H7 (cell line): ENCODE measurements at places on chromosomes 7 and 10.
A peak's percentile ranks its signal among the peaks of the same experiment; 100 is the strongest.

DNA sequence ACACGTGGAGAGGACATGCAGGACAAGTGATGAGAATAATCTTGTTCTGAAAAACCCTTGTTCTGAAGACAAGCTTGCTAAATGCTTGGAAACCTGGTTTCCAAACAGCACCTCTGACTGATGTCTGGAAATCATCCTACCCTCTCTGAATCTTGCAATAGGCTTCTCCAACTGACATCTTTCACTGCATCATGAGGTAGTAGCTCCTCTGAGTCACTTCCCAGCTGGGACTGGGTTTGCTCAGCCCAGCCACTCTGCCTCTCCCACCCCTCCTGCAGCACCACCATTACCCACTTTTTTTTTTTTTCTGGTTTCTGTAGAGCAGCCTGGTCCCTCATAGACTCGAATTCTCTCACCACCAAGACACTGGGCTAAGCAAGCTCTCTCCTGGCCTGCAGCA, 919.8 kb downstream of the GRID1 start:
- no peak for DNase-seq

DNA sequence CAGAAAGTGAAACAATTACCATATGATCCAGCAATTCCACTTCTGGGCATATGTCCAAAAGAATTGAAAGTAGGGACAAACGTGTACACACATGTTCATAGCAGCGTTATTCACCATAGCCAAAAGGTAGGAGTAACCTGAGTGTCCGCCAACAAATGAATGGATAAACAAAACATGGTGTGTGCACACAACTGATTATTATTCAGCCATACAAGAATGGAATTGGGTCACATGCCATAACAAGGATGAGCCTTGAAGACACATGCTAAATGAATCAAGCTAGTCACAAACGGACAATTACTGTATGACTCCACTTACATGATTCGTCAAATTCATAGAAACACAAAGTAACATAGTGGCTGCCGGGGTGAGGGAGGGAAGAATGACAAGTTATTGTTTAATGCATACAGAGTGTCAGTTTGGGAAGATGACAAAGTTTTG, 4.1 kb upstream of the OIT3 start:
- DNase-seq, result no peak

GRCh38 chr10:76010703-76011102, 579.3 kb downstream of the LRMDA start:
- no peak for DNase-seq

DNA sequence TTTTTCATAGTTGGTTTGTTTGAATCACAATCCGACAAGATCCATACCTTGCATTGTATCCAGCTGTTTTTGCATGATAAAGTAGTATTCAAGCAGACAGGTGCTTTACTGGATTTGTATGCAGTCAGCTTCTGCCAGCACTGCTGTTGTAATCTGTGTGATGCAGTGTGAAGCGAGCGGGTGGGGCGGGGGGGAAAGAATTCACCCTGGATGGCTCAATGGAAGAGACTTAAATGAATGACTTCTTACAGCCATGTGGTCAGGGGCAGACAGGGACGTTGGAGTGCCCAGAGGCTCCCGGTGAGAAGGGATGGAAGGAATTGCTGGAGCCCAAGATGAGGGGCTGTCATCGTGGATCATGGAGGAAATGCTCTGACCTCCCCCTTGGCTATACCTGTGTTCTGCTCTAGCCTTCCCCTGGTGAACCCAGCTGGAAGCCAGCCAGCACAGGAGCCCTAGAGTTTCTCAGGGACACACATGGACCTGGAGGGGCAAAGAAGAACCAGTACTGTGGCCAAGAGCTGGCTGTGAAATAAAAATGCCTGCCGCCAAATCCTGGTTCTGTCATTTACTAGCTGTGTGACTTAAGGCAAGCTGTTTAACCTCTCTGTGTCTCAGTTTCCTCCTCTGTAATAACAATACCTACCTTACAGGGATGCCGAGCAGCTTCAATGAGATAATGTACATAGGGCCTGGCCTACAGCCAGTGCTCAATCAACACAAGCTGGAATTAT, 14.1 kb downstream of the NFE2L3 start:
- peak; percentile 16 for DNase-seq

DNA sequence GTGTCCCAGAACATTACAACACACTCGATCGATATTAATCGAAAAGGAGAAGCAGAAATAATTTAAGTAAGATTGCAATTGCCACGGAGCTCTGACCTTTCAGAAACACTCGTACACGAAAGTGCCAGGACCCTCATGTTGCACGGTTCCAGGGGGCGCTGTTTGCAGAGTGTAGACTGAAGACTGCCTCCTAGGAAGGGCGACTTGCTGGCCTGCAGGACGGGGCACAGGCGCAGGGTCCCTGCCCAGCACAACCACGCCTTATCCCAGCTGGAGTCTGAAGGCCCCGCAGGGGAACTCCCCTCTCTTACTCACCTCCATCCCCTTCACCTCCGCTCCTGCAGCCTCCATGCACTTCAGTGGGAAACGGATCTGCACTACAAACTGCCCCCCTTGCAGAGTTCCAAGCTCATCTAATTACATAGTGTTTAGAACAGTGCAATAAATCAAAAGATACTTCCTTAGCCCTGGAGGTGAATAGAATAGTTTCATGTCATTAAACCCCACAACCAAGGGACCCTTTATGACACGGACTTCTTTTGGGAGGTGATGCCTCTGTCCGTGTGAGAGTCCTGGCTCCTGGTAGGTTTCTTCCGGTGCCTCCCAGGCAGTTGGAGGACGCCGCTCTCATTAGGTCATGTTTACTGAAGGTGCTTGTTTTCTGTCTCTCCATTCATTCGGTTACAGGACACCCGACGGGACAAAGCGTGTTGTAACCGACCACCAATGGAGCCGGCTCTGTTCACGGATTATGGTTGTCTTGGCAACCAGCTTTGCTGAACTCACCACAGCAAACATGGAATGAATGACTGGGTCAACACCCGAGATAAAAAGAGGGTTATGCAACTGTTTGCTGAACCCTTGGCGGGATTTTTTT, 262.2 kb downstream of the BAMBI start:
- DNase-seq, result peak; percentile 77

GRCh38 chr10:44281662-44282061, 103.2 kb downstream of the CXCL12 start:
- no peak for DNase-seq

DNA sequence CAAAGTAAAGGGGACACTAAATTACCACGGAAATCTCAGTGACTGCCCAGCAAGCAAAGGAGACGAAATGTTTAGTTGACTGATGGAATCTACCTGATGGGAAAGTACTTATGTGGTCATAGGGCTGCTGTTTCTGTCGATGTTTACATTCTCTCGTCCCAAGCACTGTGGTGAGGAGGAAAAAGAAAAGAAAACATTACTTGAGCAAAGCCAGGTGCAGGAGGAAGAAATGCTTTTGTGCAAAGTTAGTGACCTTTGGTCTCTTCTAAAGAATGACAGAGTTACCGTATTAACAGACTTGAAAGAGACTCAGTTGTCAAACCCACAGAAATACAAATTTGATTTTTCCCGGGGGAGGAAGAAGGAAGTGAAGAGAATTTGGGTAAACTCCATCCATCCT, 43.3 kb upstream of the FMC1 start:
- no peak for DNase-seq

DNA sequence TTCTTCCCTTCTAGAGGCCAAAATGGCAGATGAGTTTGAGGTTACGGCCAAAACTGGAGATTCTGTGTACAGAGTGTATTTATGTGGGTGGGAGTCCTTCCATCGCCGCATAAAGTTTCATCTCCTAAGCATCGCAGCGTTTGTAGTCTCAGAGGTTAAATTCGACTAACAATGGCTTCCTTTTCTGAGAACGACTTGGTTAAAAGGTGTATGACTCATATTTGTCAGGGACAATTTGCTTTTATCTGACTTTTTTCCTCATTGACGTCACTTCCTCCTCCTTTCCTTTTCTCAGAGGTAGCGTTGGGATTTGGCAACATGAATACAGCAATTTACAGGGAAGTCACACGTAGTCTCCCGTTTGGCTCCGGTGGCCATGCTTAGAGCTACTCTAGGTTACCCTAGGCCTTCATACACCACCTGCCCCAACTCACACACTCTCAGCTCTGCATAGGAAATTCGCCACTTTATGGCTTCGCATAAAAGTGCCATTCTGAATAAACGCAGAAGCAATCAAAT, 37.6 kb upstream of the TCF7L2 start:
- no peak for DNase-seq

DNA sequence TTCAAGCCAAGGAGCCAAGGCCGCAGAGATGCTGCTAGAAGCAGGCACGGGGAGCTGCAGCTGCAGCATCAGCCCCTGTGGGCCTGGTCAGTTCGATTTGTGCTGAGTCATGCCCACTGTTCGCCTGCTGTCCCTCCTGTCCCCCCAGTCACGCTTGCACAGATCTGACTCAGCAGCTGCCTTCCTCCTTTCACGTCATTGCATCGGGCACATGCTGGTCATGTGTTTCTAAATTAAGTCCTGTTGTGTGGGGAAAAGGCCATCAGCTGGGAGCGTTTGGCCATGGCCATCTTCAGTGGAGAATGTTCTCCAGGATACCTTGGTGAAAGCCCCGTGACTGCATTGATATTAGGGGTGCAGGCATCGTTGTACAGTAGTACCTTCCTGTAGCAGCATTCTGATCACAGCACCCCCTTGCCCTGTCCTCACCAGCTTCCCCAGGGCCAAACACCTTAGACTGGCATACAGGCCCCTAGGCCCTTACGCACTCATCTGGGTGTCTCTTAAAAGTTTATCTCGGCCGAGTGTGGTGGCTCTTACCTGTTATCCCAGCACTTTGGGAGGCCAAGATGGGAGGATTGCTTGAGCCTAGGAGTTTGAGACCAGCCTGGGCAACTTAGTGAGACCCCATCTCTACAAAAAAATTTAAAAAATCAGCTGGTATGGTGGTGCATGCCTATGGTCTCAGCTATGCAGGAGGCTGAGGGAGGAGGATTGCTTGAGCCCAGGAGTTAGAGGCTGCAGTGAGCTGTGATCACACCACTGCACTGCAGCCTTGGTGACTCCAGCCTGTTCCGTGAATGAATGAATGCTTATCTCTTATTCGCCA, 23.2 kb downstream of the POR start:
- no peak for DNase-seq

DNA sequence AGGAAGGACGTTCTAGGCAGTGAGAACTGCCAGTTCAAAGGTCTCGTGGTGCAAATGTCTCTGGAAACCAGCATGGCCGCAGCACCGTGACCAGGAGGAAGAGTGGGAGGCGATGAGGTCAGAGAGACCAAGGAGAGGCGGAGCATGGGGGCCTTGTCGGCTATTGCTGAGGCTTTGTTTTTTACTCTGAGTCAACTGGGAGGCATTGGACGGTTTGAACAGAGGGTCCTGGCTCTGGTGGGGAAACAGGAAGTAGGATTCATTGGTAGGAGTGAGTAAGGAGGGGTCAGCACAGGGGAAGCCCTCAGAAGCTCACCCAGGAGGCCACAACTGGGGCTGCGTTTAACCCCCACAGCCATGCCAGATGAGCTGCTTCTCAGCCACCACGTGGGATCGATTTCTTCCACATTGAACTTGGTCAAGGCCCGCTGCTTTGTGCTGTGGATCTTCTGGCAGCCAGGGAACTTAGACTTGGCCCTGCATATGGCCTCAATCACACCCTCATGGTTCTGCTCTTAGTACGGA, 22.2 kb upstream of the SH2B2 start:
- DNase-seq, result no peak

GRCh38 chr7:152383341-152384234, 52.2 kb downstream of the KMT2C start:
- no peak for DNase-seq

GRCh38 chr7:5477723-5478531, 54.3 kb upstream of the TNRC18 start:
- peak; percentile 97 for DNase-seq

DNA sequence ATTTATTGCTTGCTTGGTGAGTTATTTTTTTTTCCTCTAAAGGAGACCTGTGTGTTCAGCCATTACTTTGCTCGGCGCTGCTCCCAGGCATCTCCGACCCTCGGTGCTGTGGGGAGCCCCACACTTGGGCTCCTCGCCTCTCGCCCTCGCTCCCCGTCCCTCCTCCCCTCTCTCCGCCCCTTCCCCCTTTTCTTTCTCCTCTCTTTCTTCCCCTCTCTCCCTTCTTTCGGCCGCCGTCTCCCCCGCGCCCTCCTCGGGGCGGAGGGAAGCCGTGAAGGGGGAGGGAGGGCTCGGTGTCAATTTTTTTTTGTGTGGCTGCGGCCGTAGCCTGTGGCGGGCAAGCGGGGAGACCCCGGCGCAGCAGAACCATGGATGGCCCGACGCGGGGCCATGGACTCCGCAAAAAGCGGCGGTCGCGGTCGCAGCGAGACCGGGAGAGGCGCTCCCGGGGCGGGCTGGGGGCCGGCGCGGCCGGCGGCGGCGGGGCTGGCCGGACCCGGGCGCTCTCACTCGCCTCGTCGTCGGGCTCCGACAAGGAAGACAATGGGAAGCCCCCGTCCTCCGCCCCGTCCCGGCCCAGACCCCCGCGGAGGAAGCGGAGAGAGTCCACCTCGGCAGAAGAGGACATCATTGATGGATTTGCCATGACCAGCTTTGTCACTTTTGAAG, 1.1 kb downstream of the AUTS2 start:
- peak; percentile 85 for DNase-seq

DNA sequence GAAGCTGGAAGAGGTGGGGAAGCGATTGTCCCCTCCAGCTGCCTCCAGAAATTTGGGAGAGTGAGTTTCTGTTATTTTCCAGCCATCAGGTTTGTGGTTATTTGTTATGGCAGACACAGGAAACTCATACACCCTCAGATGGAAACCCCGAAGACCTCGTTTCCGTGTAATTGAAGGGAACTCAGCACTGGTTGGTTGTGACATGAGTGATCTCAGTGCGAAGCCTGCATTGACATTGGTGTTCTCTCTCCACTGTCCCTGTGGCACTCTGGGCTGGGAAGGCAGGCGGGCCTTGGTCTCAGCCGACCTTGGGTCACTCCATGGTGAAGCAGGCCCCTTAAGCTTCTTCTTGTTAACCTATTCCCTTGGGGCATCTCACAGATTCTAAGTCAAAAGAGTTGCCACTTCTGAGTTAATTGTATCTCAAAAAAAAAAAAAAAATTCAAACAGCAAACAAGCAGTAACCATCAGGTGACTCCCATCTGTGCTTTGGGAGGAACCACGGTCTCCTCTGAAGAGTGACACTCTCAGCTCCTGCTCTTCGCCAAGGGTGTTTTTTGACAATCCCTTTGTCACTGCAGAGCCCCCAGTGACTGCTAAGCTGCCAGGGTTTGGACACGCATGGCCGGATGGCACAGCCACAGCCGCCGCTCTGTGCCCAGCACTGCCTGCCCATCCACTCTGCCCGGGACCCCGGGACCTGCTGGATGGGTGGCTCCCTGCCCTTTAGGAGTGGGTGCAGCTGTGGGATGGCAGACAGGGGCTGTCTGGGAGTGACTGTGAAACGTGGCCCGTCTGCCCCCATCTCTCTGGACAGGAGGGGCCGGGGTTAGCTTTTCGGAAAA, 233.6 kb downstream of the PRPF18 start:
- DNase-seq, result no peak
